ENCODE measurements at places on chromosomes 1 and 21.

DNA sequence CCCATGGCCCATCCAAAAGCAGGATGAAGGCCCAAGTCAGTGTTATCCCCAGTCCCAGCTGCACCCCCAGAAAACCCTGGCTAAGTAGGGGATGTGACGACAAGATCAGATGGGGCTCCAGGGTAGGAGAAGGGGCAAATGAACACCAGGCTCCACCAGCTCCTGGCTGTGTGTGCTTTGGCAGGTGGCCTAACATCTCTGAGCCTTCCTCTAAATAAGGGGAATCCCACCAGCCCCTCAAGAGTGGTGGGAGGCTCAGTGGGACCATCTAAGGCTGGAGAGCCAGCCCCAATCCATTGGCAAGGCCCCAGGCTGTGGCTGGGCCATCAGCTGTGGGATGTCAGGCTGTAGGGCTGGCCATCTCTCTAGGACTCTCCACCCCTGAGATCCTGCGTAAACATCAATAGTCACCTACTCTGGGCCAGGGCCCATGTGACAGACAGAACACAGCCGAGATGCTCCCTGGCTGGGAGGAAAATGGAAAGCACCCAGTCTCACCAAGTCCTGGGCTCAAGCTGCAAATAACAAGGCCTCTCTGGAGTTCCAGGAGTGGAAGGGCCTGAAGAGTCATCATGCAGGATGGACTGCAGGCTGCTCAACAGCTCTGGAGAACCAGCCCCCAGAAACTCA, 7.5 kb downstream of the SDC3 start:
- no peak for DNase-seq

- DNase-seq: no peak
Observed at GRCh38 chr1:226628612-226629155, 80.1 kb downstream of the STUM start.

- no peak for DNase-seq
Observed at GRCh38 chr1:20325407-20325843, 34.8 kb downstream of the VWA5B1 start.

- no peak for DNase-seq
Observed at GRCh38 chr1:54928327-54928726, 41.3 kb upstream of the DHCR24 start.

DNA sequence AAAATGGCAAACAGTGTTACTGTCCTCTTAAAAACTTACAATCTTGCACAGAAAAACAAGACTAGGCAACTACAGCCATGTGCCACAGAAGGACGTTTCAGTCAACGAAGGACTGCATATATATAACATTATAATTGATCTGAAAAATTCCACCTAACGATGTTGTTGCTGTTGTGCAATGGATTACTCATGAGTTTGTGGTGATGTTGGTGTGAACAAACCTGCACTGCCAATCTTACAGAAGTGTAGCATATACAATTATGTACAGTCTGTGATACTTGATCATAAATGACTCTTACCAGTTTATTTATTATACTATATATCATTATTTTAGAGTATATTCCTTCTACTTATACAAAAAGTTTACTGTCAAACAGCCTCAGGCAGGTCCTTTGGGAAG, 6.8 kb upstream of the VAMP4 start:
- DNase-seq: no peak

- DNase-seq: no peak
Observed at GRCh38 chr21:39631842-39632562, 19.3 kb downstream of the B3GALT5 start.

DNA sequence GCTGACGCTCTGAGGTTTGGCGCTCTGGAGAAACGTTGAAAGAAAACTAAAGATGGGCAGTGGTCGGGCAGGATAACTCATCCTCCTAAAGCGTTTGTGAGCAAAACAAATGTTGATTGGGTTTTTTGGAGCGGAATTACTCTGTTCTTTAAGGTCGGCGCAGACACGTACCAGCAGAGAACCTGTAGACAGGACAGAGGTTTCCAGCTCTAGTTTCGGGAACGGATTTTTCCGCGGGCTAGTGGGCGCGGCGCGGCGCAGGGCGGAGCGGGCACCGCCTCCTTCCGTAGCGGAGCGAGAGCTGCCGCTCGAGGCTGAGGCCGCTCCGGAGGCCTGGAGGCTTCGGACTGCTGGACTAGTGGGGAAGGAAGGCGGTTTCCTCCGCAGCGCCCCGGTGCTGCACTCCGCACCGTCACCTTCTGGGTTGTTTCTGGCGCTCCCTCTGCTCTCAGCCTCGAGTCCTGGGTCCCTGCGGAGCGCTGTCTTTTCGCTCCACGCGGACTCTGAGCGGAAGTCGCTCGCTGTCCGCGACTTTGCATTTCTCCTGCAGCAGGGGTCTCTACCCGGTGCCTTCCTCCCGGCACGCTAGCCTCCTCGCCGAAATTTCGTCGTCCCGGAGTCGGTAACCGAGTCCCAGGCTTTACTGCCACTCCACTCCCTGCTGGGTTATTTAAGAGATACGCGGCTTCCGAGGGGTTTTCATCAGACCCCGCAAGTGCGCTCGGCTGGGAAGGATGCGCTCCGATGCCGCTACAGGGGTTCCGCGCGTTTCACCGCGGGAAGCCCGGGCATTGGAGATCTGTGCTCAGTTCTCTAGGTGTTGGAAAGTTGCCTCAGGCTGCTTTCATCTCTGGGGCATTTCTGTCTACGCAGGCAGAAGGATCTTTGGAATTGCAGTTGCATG, 7.0 kb downstream of the FOXD2 start:
- no peak for DNase-seq

- no peak for DNase-seq
Observed at GRCh38 chr1:222820171-222820712, 5.4 kb downstream of the DISP1 start.

- DNase-seq: no peak
Observed at GRCh38 chr1:59261537-59261936, 35.4 kb upstream of the FGGY start.

DNA sequence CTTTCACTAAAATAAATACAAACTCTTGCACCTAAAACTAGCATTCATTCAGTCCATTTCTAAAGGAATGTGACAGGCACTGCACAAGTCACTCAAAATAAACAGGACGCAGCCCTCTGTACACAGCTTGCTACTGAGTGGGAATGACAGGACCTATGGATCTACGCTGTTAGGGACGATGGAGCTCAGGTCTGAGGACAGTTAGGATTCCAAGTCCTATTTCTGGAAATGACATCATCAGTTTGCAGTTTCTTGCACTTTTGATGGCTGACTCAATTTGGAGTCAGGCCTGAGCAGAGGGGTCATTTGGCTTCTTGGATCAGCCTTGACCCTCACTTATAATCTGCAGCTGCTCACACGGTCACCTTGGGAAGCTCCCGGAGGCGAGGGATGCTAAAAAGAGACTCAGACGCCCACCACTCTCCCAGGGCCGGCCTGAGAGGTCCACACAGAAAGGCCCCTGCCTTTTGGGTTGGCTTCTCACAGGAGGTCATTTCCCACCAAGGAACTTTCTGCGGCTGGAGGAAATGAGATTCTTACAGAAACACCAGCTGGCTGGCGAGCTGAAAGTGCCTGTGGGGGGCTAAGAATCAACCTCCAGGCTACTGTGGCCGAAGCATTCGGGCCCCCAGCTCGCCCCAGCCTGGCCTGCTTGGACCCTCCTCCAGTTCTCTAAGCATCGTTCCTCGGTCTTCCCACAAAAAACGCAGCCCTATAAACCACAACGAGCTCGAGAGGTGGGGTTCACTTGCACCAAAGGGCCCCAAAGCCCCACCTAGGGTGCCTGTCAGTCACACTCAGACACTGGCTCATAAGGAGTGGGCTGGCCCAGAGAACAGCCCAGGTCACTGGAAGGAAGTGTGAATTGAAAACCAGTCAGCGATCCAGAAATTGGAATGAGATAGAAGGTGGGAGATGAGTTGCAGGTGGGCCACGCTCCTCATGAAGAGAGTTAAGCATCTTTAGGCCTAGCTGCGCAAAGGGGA, 8.9 kb upstream of the PDE9A start:
- DNase-seq: no peak

DNA sequence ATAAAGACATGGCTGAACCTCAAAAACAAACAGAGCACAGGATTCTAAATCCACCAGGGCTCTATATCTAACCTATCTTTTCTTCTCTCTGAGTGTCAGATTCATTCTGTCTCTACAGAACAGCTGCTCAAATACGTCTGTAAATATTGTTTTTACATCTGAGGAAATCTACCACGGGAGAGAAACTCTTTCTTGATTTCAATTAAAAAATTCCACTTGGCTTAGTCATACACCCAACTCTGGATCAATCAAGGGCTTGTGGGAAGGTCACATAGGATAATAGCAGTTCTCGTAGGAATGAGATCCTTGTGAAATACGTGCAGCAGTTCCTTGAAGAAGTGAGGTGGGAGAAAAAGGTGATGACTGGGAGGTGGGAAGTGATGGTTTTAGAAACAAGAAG, 1355.7 kb upstream of the ADGRL2 start:
- no peak for DNase-seq

DNA sequence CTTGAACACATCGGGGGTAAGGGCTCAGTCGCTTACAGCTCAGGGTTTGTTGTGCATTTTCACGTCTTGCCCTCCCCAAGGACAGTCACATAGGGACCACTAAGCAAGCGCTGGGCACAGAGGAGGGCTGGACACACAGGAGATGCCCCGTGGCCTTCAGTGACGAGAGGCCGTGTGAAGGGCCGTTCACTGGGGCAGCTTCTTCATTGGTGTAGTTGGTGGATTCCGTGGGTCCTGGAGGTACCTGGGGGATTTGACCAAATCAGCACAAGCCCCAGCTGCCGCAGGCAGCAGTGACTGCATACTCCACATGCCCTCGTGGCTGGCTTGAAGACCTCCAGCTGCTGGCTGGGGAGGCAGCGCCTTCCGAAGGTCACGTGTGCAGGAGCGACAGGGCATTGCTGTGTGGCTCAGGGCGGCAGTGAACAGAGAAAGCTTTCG, 100.8 kb upstream of the C1orf174 start:
- DNase-seq: no peak

Measured in DND-41 (cell line).